Stimulated activated CD8-positive, alpha-beta memory T cell treated with anti-CD3 and anti-CD28 coated beads, Interleukin-4, amount 100 ng/mL, for 1 hour (primary cell): ENCODE measurements at places on chromosomes 4 and X.

- no peak for DNase-seq
Observed at GRCh38 chr4:41746440-41747229, 1.9 kb downstream of the PHOX2B start.

DNA sequence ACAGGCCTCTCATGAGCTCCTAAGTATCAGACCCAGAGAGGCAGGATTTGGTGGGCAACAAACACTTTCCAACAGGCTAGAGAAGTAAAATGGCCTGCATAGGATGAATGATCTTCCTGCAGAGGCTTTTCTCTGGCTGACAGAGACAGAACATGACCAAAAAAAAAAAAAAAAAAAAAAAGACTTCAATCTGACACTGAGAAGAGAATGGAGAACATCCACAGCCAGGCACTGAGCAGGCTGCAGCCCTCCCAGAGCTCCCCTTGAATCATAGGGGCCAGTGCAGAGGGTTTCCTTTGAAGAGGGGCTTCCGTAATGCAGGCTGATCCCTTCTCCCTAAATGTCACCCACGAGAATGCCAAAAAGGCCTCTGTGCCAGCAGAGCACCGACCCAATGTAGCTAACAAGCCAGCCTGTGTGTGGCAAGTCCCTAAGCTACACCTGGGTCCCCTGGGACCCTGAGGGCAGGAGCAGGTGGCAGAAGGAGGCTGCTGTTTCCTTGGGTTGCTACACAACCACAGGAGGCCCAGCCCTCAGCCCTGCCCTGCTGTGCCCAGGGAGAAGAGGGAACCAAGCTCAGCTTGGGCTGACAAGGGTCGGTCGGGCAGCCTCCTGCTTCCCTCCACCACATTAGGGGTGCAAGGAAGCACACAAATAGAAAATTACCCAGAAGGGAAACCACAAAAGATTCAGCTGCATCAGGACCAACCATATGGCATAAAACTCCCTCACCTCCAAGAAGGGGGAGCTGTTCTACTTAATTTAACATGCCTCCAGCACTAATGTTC, 55.6 kb downstream of the MAP7D2 start:
- no peak for DNase-seq

- no peak for DNase-seq
Observed at GRCh38 chr4:41137879-41138278, 76.5 kb downstream of the APBB2 start.

DNA sequence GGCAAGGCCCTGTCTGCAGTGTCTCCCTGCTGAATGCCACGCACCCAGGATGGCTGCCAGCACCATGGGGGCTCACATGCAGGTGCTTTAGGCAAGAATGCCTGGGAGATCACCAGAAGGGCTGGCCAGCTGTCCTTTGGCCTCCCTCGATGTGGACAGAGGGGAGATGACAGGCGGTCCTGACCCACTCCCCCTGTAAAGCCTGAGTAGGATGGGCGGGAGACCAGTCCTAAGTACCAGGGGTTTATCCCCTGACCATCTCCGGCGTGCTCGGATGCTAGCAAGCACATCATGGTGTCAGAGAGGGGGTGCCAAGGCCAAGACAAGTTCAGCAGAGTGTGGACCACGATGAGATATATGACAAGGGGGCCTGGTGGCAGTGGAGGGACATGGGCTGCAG, 5.3 kb downstream of the PDZD4 start:
- DNase-seq: no peak

DNA sequence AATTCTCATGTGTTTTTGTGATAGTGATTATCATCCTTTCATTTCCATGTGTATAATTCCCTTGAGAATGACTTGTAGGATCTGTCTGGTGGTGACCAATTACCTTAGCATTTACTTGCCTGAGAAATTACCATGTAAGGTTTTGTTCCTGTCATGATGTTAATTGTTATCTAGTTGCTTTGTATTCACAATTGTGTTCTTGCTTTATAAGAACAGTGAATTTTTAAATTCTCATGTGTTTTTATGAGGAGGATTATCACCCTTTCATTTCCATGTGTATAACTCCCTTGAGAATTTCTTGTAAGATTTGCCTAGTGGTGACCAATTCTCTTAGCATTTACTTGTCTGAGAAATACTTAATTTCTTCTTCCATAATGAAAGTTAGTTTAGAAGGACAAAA, 758.2 kb upstream of the NDST4 start:
- no peak for DNase-seq

- no peak for DNase-seq
Observed at GRCh38 chr4:55866290-55866907, 13.0 kb downstream of the EXOC1 start.

- DNase-seq: no peak
Observed at GRCh38 chr4:67558493-67558892, at the start of gene STAP1. STAP1 (plus strand) TSS chr4:67558727; CDS start chr4:67558810, 83 bp downstream.
